ENCODE measurements at places on chromosomes 7 and 10. TPM values are rescaled to one million over a fixed set of nuclear protein-coding genes. Genes with fewer than 3 reads are reported as not detected.

- DNase-seq, result no peak
Observed at GRCh38 chr7:55022002-55022985, 3.5 kb downstream of the EGFR start.

DNA sequence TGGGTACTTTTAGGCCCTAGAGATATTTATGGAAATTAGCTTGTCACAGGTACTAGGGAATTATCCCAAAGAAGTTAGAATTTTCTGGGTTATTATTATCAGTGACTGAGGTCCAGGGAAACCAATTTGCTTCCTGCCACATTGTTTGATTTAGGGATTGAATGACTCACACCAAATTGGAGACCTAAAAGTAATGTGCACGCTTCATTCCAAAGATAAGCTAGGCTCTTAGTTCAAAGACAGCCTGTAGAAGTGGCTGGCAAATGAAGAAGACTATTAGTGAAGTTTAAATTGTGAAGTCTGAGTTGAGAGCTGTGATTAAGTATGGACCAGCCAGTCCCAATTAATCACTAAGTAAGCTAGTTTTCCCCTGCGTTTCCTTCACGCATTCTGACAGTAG, 188.1 kb upstream of the MYO3A start:
- no peak for DNase-seq

GRCh38 chr7:137934176-137934826, 67.6 kb downstream of the CREB3L2 start:
- DNase-seq, result no peak

DNA sequence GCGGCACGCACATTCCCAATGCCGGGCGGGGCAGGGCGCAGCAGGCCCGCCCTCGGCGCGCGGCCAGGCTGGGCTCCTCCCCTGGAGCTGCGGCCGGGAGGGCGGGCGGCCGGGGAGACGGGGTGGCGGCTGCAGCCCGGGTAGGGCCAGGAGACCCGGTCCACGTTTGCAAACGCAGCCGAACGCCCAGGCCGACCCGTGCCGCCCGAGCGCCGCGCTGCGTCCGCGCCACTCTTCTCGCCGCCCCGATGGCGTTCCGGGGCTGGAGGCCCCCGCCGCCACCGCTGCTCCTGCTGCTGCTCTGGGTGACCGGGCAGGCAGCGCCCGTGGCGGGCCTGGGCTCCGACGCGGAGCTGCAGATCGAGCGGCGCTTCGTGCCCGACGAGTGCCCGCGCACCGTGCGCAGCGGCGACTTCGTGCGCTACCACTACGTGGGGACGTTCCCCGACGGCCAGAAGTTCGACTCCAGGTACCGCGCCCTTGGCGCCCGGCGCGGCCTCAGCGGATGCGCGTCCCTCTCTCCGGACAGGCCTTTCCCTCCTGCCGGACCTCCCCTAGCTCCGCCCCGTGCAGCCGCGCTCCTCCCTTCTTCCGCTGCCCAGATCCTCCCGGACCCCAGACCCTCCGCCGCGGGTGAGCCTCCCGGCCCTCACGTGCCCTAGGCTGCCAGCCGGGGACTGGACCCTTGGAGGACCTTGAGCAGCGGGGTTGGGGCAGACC, at the start of gene FKBP9:
Gene FKBP9, plus strand, starts transcription at position 115 of the 720 bp plus-strand sequence. Its CDS starts 134 bp downstream, at position 249.
- peak; percentile 76 for DNase-seq

GRCh38 chr10:70131560-70131937, 1.1 kb downstream of the AIFM2 start:
- DNase-seq, result no peak

GRCh38 chr7:123788584-123788983, 39.8 kb upstream of the WASL start:
- DNase-seq, result no peak

DNA sequence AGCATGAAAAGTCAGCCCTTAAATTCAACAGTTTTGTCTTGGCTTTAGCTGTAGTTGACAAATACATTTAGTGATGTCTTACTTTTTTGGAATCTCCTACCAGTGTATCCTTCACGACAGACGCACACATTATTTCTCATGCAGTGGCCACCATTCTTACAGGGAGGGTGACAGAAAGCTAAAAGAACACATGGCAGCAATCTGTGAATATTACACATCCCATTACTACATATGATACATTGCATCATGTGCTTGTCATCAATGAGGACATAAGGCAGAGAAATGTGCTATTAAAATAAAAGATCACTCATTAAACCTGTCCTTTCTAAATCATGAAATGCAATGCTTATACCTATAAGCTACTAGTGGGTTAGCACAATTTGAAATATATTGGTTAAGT, 66.6 kb downstream of the VWDE start:
- DNase-seq, result no peak

GRCh38 chr7:25832929-25833328, 319.1 kb upstream of the NFE2L3 start:
- DNase-seq, result no peak

DNA sequence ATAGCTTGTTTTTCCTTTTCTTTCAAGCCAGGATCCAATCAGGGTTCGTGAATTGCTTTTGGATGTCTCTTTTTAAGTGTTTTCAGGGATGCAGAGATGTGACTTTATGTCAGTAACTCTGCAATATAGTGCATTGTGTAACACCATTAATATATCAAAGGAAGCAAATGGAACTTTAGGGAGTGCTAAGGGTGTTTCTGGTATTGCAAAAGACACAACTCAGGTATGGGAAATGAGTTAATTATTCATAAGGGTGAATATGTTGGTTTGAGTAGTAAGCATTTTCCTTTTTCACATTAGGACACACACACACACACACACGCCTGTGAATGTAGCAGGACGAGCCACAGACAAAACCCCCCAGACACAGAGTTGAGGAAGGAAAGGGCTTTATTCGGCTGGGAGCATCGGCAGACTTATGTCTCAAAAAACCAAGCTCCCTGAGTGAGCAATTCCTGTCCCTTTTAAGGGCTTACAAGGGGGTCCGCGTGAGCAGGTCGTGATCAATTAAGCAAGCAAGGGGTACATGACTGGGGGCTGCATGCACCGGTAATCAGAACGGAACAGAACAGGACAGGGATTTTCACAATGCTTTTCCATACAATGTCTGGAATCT, 31.8 kb upstream of the GSDME start:
- no peak for DNase-seq

DNA sequence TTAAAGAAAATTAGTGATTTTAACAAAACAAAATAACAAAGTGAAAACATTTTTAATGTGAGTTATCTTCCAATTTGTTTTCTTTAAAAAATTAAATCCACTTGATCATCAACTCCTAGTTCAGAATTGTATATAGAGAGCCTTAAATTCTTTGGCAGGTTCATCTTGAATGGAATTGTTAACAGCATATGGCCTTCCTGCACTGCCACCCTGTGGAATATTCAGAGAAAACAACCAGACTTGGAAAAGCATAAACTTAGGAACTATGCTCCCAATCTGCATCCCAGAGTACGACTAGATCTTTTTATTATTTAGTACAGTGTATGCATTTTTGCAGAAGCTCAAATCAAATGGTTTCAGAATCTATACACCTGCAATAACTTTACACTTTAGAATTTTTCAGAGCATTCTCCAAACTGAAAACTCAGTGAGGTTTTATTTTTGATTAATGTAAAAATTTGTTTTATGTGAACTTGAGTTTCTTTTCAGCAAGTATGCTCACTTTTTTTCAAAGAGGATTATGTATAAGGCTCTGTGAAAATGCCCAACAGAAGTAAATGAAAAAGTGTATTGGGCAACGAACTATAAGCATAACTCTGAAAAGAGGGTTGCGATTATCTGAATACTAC, 44.9 kb upstream of the ANK3 start:
- peak; percentile 35 for DNase-seq

GRCh38 chr7:149664666-149665065, 108.7 kb downstream of the ZNF467 start:
- DNase-seq, result no peak

CRYGN gene
- not detected for polyA plus RNA-seq

BNIP3 gene
- polyA plus RNA-seq, result 223 TPM

PTN gene
- not detected for polyA plus RNA-seq

PHYHIPL gene
- 56.9 TPM for polyA plus RNA-seq
